Right cardiac atrium (tissue), 5 donors: ENCODE measurements at places on chromosomes 2 and 18.

GRCh38 chr2:7835693-7836680 is 845.9 kb upstream of the ID2 start:
- DNase-seq: no peak

DNA sequence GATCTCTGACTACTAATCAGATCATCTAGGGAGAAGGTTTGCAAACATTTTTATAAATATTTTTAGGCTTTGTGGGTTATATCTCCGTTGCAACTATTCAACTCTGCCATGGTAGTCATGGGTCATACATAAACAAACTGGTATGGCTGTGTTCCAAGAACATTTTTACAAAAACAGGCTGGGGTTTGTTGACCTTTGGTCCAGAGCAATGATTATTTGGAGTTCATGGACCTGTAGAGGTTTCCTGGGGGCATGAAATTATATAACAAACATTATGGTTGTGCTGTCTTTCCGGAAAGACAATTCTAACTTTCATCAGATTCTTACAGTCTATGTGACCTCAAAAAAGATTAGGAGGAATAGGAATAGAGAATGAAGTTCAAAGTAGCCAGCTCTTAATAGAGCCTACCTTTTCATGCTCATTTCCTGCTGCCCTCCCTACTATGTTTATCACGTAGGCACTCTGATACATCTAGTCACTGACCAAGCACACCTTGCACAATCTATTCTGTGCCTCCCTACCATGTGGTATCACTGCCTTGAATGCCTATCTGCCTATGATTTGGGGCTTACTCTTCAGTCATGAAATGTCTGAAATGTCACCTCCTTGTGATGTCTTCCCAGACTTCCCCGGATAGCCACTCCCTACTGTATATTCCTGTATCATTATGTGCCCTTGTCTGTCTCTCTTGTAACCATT is 102.4 kb upstream of the SCN1A start:
- DNase-seq: no peak

DNA sequence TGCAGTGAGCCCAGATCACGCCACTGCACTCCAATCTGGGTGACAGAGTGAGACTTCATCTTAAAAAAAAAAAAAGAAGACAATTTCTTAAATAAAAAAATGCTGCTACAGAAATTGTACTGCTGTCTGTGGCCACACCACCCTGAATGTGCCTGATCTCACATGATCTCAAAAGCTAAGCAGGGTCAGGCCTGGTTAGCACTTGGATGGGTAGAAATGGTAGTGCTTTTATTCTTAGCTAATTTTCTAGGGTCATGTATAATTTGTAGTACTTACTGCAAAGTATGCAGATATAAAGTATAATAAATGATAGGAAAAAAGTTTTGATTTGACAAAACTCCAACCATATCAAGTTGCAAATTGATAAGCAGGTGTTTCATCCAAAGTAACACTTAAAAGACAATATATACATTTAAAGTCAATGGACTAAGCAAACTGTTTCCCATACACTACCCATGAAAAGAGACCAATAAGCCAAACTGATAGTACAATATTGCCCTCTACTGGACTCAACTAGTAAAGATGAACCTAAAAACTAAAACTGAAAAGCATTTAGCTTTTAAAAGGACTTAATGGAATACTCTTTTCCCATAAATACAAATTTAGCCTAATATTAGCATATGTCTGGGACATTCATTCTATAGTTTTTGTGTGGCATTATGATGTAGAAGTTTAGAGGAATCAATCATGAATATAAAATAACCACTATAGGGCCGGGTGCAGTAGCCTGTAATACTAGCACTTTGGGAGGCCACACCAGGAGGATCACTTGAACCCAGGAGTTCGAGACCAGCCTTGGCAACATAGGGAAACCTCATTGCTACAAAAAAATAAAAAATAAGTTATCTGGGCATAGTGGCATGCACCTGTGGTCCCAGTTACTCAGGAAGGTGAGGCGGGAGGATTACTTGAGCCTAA is 18.6 kb upstream of the PEX13 start:
- no peak for DNase-seq

DNA sequence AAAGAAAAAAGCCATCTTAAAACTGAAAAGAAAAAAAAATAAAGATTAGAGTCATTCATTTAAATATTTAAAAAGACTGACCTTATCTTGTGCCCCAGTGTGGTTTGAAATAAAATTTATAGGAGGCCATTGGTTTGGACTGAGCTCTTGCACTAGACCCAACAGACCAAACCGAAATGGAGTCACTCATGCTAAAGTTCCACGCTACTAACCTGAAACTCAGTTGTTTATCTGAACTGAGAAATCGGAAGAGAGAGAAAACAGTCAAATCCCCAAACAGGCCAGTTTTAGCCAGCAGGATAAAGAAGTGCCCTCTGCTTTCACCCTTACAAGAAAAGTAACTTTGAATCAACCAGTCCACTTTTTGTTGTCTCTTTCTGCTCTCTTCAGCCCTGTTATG is 18.2 kb downstream of the RBM43 start:
- no peak for DNase-seq

- no peak for DNase-seq
Observed at GRCh38 chr18:63936932-63937393, 12.1 kb upstream of the HMSD start.

DNA sequence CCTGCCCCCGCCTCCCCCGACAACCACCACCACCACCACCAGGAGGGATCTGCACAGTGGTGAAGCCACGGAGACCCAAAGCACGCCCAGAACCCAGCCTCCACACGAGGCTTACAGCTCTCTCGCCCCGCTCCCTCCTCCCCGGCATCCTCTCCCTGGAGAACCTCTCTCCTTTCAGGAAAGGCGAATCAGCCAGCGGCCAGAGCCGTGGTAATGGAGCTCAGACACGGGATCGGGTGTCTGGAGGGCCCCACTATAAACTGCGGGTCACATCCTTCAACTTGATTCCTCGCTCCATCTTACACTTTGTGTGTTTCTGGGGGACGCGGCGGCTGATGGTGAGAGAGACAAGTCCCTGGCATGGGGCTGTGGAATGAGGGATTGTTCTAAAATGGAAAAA is 271.5 kb upstream of the SIX2 start:
- no peak for DNase-seq

- no peak for DNase-seq
Observed at GRCh38 chr2:105600949-105601794, 143.5 kb upstream of the NCK2 start.

DNA sequence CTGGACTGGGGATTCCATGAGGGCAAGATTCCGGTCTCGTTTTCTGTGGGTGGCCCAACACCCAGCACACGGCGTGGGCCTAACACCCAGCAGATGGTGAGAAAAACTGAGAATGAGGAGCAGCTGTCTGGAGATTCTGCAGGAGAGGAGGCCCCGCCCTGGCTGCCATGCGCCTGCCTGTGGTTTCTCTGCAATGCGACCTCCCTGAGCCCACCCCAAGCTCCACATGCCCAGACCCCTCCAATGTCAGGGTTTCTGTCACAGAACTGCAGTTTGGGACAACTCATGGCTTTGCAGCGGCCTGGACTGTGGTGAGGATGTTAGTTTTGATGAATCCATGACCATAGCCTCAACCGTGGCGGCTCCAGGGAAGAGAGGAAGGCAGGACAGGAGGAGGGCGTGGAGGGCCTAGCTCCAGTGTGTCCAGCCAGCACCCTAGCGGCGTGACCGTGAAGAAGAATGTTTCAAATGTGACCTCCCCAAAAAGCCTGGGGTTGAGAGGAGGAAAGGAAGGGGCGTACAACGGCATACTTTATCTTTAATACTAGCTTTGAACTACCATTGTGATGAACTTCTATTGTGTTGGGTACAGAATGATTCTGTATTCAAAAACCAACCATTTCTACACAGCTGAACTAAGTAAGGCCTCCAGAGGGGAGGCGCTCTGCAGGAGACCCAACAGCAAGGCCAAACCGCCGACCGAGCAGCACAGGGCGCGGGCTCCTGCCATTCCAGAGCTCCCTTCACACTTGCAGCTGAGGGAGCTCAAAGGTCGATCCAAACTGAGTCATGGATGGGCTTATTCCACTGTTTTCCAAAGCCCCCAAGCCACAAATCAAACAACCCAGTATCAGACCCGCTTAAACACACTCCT is 3.4 kb downstream of the PXDN start:
- DNase-seq: no peak

- DNase-seq: no peak
Observed at GRCh38 chr2:173984866-173985604, 19.9 kb upstream of the SP3 start.

- DNase-seq: peak; percentile 85
Observed at GRCh38 chr2:23662941-23663920, 263.7 kb downstream of the ATAD2B start.

DNA sequence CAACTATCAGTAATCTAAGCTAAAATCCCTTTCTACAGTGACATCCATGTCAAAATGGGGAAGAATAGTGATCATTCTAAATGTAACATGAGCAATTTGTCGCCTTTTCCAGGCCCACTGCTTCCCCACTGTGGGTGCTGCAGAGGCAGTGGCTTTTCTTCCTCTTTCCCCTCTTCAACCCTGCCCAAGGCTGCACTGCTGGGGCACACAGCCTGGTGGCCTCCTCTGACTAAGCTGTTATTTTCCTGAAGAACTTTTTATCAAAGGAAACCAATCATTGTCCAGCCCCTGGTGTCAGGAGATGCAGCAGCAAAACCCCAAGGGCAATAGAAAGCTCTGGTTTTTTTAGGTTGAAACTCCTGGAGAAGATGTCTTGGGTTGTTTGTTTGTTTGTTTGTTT is 117.6 kb upstream of the KLF7 start:
- DNase-seq: peak; percentile 19

- no peak for DNase-seq
Observed at GRCh38 chr2:56102866-56103265, 80.9 kb upstream of the CCDC85A start.

GRCh38 chr2:136767030-136767429 is 1.7 kb downstream of the THSD7B start:
- no peak for DNase-seq

DNA sequence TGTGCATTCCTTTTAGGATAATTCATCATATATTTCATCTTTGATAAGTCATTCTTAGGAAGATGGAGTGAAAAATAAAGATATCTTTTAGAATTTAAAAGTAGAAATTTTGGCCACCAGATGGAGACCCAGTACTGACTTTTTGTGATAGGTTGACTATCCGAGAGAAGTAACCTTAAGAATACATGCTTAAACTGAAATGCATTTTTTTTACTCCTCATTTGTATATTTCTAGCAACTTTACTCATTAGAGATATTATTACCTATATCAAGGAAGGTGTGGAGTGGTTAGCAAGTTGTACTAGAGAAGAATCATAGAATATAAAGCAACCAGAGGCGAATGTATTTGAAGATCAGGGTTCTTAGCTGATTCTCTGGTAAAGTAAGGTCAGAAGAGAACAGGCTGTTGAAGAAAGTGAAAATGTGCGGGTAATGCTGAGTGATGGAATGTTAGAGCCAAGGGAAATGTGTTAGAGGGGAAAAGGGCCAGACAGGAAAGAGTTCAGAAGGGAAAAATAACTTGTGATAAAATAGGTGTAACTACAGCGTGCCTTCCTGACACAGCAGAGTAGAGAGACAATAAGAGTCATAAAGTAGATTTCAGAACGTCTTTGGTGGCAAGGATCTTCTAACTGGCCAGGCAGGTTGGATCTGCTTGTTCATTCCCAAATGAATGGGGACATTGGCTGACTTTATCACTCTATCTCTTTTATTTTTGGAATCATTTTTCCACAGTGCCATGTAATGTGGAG is 52.3 kb downstream of the TDRD15 start:
- no peak for DNase-seq

GRCh38 chr2:118197011-118197675 is 108.9 kb downstream of the INSIG2 start:
- no peak for DNase-seq

- no peak for DNase-seq
Observed at GRCh38 chr18:56702946-56703345, 51.8 kb downstream of the WDR7 start.
